ENCODE measurements at places on chromosomes 12 and 14.

- DNase-seq: no peak
Observed at GRCh38 chr14:61281186-61281947, at the start of gene TMEM30B. TMEM30B (minus strand) TSS chr14:61281338; CDS start chr14:61281147, 191 bp downstream.

DNA sequence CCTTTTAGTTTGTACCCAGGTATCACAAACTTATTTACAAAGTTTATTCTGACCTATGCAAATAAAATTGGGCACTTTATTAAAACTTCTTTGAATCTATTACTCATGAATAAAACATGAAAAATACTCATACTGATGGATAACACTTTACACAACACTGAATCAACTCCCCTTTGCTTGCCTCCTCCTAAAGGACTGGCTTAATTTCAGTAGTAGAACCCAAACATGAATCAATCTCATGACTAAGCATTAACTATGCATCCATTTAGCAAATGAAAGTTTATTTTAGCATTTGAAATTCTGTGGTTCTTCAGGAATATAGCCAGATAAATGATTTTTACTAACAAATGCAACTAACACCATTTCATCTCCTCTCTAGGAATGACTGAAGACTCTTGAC, 32.4 kb downstream of the DENND5B start:
- no peak for DNase-seq

- no peak for DNase-seq
Observed at GRCh38 chr14:24051176-24051788, 527 bp upstream of the CARMIL3 start.

GRCh38 chr12:69007855-69008351, 74.9 kb upstream of the CPM start:
- DNase-seq: no peak

GRCh38 chr14:102853648-102854047, 68.8 kb upstream of the AMN start:
- DNase-seq: no peak

DNA sequence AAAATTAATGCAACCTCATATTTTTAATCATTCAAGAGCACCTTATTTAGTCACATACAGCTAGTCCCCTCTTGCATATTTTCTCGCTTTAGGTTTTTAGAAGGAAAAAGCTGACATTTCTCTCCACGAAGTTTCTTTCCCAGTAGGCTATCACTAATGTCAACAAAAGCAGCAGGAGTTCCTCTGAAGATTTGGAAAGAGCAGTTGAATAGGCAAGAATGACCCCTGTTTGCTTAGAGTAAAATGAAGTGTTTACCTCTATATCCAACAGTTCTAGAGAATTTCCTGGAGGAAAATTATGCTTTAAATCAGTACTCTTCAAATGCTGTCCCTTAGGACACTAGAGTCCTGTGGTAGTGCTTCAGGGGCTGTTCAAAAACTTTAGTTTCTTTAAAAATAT, 188.1 kb upstream of the PRKD1 start:
- DNase-seq: no peak

DNA sequence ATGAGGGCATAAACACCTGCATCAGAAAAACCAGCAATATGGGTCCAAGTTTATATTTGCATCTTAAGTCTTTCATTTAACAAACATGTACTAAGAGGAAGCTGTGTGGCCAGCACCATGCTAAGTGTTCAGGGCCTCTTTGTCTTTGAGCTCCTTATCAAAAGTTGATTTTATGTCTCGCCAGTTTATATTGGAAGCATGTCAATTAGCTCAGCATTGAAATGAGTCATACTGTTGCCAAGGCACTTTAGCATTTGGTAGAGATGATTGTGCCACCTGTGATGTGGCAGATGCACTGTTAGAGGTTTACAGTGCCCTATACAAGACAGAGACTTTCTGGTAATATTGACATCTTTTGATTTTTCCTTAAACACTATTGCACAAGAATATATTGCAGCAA, 68.5 kb downstream of the BHLHE41 start:
- DNase-seq: peak; percentile 13

DNA sequence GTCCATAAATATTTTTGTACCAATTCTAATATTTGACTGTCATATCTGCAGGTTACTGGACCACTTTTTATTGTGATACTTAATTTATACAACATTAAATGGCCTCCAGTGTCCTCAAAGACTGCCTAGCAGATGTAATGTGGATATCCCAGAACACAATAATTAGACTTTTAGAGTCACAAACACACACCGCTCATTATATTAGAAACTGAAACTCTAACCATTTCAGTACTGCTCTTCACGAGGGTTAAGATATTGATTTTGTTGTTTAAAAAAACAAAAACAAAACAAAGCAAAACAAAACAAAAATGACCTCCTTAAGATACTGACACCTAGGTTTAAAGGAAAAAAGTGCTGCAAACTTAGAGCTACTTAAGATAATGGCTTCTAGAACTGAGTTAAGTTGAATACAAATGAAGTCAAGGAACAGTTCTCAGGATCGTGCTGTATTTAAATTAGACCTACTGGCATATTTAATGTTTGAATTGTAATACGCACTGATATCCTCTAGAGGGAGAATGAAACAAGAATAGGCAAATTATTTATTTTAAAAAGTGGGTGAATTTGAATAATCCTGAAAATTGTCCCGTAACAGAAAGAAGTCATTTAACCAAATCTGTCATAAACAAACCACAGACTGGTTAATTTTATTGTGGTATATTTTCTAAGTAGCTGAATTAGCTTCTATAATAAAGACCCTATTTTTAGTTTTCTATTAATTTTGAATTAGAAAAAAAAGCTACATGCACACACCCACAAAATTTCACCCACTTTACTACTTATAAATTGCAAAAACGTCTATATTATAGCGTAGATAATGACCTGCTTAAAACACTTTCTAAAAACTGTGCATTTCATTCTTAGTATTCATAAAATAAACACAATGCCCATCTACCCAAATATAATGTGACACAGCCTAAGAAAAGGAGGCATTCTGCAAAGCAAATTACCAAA, 395.2 kb upstream of the DCN start:
- peak; percentile 6 for DNase-seq

- no peak for DNase-seq
Observed at GRCh38 chr12:131457331-131458047, 253.4 kb upstream of the SFSWAP start.

DNA sequence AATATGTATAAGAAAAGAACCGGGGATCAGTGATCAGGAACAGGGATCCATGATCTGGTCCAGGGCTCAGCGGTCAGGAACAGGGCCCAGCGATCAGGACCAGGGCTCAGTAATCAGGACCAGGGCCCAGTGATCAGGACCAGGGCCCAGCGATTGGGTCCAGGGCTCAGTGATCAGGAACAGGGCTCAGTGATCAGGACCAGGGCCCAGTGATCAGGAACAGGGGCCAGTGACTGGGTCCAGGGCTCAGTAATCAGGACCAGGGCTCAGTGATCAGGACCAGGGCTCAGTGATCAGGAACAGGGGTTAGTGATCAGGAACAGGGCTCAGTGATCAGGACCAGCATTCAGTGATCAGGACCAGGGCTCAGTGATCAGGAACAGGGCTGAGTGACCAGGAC, 56.3 kb downstream of the TMEM121 start:
- no peak for DNase-seq

- no peak for DNase-seq
Observed at GRCh38 chr12:29116414-29116813, 32.7 kb upstream of the FAR2 start.

DNA sequence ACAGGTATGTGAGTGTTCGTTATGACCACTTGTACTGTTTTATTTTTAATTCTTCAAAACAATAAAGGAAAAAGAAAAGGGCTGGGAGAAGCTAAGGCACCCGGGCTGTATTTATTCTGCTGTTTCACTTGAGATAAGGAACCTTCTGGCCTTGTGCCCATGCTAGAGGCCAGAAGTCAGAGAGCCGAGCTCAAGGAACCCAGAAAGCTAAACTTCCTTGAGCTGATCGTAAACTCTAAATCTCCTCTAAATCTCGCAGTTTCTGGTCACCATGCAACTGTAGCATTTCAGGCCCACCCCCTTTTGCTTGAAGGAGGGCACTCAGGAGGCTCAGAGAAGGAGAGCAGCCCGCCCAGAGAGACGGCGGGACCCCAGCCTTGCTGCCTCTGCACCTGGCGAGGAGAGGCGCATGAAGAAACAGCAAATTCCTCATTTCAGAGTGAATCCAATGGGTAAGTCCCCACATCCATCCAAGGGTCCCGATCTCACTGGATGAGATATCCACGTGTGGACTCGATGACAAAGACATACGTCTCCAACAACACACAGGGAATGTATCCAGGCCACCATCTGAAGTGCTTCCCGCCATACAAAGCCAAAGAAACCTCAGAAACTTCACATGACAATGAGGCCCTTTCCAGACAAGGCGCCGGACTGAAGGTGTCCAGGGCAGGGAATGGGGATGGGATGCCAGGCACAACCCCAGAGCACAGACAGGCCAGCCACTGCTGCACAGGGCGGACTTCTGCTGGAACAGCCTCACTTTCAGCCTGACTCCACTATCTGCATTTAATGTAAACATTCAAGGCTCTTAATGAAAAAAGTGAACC, 14.6 kb downstream of the CCDC88C start:
- no peak for DNase-seq

DNA sequence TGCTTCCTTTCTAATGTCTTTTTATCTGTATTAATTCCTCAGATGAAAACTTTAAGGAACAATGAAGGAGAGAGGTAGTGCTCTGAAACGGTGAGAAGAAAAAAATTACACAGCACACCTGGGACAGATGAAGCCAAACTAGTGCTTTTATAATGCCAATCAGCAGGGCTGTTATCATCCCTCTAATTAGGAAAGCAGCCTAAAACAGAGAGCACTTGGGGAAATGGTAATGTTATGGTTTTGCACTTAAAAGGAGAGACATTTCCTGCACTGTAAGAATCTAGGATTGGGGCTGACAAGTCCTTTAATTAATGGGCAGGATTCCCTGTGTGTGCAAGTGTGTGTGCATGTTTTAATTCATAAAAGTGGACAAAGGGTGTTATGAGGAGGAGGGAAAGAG, 4.8 kb upstream of the LMO3 start:
- DNase-seq: no peak

DNA sequence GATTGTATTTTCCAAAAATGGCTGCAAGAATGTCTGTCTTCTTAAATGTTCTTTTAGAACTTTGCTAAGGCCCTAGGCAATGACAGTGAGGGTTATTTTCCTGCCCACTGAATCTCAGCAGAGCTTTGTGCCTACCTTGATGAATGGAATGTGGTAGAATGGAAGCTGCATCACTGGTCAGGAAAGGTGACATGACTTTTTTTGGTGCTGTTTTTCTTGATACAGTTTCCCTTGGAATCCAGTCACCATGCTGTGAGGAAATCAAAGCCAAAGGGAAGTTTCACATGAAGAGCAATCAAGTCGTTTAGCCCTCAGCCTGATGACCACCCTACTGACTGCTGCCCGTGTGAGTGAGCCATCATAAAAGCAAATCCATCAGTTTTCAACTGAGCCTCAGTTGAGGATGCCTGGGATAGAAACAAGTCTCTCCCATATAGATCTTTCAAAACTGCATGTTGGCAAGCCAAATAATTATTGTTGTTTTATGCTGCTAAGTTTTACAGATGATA, 886.0 kb upstream of the FBXO33 start:
- no peak for DNase-seq

All from activated CD4-positive, alpha-beta T cell treated with anti-CD3 and anti-CD28 coated beads, Interleukin-2, amount 50 U/mL, for 16 hours (primary cell).